Non-pigmented ciliary epithelial cell (primary cell): ENCODE measurements at places on chromosomes 2 and 18.

- DNase-seq = no peak
These were observed 4.3 kb downstream of the SRBD1 start for GRCh38 chr2:45606796-45607195.

GRCh38 chr2:235811446-235812184, 317.8 kb downstream of the AGAP1 start:
- no peak for DNase-seq

DNA sequence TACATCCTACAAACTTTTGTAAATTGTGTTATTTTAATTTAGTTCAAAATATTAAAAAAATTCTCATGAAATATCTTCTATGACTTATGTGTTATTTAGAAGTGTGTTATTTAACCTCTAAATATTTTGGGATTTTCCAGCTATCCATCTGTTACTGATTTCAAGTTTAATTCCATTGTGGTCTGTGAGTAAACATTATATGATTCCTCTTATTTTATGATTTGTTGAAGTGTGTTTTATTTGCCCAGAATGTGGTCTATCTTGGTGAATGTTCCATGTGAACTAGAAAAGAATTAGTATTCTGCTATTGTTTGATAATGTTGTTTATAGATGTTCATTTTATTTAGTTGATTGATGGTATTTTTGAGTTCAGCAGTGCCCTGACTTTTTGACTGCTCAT, 136.0 kb downstream of the ZNF804A start:
- DNase-seq = no peak

- peak; percentile 60 for DNase-seq
These were observed 44.0 kb upstream of the RPL31 start for GRCh38 chr2:100957996-100958653.

DNA sequence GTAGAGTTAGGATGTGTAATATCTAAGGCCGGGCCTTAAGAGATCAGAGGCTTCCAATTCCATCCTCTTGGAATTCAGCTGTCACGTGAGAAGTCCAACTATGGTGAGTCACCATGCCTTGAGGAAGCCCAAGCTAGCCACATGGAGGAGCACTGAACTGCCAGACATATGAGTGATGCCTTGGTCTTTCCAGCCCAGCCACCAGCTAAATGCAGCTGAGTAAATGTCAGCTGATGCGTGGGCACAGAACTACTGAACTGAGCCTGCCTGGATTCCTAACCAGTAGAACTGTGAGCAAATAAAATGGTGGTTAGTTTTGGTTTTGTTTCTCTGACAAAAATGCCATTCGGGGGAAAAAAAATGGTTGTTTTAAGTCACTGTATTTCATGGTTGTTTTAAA, 153.7 kb upstream of the SERTAD2 start:
- DNase-seq = peak; percentile 99
